Iris pigment epithelial cell (primary cell): ENCODE measurements at places on chromosomes 6 and 20.
A peak's percentile ranks its signal among the peaks of the same experiment; 100 is the strongest.

DNA sequence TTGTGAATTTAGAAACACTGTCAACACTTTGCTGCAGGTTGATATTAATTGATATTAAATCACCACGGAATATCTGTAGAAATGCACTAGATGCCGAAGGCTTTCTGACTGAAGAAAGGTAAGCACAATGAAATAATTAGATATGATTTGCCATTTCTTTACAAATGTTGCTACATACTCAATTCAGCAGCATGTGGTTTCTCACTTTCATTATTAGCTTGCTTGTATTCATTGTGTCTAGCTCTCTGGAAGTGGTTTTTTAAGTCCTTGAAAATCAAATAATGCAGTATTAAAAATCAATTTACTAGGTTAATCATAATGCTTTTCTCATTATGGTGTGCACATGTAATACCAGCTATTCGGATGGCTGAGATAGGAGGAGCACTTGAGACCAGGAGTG lies 231.3 kb upstream of the MARCKS start:
- no peak for DNase-seq

- no peak for DNase-seq
These were observed 91.0 kb downstream of the TMEM242 start for GRCh38 chr6:157232161-157232895.

- DNase-seq, result peak; percentile 45
These were observed 626.6 kb upstream of the CITED2 start for GRCh38 chr6:140001005-140001404.

DNA sequence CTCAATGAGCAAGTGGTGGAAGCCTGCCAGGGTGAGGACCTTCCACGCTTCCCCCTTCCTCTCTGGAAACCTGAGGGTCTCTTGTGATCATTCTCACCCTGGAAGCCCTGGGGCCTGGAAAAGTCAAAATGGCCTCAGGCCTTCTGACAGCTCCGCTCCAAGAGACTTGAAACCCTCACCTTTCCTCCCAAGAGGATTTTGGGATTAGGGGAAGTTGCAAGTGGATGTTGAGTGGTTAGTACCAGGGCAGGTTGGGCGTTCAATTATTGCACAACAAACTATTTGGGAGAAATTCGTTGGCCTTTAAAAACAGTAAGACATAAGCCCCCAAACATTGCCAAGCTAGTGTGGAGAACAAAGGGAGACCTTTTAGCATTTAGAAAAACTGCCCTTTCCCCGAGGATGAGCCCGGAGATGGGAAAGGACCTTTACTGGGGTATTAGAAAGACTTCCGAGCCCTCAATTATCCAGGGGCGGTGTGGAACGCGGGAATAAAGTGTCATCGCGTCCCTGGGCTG lies 4.7 kb downstream of the NKX2-2 start:
- no peak for DNase-seq

- DNase-seq, result peak; percentile 45
These were observed 1.6 kb downstream of the TOX2 start for GRCh38 chr20:43916073-43916880.

DNA sequence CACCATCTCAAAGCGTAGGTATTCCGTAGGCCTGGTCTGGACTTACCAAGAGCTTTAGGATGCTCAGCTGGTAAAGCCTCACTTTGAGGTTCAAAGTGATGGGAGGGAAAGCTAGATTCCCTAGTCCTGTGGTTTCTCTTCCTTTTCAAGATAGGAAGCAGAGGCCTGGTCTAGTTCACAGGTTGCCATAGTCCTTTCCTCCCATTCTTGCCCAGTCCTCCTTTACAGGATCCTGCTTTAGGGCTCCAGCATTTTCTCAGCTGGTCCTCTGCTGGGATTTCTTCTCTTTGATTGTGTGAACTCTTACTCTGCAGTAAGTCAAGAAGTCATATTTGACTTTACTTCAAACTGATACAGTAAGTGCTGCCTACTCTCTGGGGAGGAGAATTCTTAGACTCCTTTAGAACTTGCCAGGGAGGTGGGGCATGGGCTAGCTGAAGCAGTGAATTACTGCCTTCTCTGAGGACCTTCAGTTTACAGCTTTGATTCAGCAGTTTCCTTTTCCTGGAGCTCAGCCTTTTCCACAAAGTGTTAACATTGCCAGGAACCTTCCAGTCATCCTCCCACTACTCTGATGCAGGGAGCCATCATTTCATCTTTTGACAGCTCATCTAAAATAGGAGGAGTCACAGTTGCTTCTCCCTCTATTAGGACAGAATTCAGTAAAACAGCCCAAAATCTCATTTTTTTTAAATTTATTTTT lies 42.8 kb upstream of the PLCG1 start:
- DNase-seq, result peak; percentile 22

GRCh38 chr6:107691062-107691751 lies 132.9 kb downstream of the SCML4 start:
- DNase-seq, result peak; percentile 59

DNA sequence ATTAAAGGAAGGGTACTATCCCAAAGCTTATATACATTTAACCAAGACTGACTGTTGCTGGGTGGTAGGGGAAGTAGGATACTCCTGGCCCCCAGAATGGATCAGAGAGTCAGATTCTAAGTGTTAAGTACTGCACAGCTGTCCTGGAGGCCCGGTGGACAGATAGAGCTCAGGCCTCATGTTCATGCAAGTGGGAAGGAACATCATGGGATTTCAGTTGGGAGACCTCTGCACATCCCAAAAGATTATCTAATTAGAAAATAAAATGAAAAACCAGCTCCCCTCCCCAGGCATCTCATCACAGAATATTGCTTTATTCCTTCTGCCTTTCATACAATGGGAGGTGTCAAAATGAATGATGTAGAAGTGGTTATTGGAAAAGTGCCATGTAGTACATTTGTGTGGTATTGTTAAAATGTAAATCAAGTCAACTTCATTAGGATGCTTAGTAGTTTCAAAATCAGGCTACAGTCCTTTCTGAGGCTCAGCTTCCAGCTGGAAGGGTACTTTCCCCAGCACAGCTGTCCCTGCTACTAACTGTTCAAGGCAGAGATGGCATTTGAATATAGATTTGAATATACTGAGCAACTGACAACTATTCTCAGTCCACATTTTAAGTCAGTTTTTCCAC lies 82.9 kb downstream of the SLC35B3 start:
- no peak for DNase-seq

DNA sequence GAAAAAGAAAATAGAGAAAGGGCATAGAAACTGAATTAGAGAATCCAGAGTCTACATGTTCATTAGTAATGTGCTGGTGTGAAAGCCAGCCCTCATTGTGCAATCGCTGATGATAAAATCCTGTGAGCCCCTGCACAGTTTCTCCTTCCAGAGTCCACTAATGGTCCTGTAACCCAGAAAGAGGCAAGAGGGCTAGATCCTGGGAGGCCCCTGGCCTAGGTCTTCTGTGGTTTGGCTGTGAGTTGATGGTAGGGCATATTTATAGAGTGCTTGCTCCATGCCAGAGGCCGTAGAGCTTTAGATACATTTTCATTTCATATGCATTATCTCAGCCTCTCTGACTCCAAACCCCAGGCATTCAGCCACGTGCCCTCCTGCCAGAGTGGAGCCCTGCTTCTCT lies 94.9 kb upstream of the MTHFD1L start:
- peak; percentile 9 for DNase-seq

DNA sequence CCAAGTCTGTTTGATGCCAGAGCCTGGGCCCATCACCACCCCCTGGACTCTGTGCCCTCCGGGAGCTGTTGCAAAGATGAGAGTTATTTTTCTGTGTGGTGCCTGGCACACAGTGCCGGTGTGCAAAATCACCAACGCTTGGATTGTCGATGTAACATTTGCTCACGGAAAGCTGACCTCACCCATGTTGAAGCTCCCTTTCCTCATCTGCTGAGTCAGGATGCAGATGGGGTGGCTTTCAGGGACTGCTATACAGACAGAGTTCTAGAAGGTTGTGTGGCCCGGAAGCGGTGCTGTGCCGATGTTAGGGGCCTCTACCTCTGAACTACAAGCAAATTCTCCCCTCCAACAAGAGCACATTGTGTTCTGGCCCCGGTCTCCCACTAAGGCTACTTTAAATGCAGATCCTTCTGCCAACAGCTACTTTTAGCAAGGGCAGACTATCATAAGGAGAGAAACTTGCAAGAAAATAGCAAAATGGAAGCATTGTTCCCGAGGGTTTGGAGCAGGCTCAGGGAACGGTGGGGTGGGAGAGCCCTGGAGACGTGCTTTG lies 34.0 kb downstream of the EYA2 start:
- peak; percentile 49 for DNase-seq

GRCh38 chr20:20743511-20744169 lies 31.2 kb upstream of the RALGAPA2 start:
- DNase-seq, result no peak

DNA sequence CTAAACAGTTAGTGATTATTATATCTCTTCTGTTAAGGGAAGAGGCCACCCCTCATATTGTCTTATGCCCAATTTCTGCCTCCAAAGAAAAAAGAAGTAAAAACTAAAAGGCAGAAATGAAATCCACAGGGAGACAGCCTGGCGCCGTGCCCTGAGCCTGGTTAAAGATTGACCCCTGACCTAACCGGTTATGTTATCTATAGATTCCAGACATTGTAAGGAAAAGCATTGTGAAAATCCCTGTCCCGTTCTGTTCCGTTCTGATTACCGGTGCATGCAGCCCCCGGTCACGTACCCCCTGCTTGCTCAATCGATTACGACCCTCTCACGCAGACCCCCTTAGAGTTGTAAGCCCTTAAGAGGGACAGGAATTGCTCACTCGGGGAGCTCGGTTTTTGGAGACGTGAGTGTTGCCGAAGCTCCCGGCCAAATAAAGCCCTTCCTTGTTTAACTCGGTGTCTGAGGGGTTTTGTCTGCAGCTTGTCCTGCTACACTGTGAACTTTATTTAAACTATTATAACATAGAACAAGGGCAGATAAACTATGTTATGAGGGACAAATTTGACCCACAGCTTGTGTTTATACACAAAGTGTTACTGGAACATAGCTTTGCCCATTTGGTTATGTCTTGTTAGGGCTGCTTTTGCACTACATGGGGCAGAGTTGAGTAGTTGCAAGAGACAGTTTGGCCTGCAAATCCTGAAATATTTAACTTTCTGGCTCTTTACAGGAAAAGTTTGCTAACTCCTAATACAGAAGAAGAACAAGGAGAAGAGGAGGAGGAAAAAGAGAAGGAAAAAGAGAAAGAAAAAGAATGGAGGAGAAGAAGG lies 49.6 kb downstream of the CD24 start:
- DNase-seq, result no peak

GRCh38 chr20:50356525-50356885 lies 153.7 kb upstream of the PTPN1 start:
- DNase-seq, result no peak

DNA sequence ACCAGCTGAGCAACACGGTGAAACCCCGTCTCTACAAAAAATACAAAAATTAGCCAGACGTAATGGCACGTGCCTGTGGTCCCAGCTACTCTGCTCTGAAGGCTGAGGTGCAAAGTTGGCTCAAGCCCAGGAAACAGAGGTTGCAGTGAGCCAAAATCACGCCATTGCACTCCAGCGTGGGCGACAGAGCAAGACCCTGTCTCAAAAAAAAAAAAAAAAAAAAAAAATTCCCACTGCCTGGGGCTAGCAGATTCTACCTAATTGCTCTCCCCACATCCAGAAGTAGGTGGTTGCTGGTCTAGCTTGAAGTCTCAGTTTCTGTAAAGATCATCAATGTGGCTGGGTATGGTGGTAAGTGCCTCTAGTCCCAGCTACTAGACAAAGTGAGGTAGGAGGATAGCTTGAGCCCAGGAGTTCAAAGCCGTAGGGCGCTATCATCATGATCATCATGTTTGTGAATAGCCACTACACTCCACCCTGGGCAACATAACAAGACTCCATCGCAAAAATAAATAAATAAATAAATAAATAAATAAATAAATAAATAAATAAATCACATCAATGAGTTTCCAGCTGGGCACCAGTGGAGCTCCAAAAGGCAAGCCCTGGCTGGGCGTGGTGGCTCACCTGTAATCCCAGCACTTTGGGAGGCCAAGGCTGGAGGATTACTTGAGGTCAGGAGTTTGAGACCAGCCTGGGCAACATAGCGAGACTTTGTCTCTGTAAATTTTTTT lies 6.3 kb upstream of the AP5S1 start:
- no peak for DNase-seq

DNA sequence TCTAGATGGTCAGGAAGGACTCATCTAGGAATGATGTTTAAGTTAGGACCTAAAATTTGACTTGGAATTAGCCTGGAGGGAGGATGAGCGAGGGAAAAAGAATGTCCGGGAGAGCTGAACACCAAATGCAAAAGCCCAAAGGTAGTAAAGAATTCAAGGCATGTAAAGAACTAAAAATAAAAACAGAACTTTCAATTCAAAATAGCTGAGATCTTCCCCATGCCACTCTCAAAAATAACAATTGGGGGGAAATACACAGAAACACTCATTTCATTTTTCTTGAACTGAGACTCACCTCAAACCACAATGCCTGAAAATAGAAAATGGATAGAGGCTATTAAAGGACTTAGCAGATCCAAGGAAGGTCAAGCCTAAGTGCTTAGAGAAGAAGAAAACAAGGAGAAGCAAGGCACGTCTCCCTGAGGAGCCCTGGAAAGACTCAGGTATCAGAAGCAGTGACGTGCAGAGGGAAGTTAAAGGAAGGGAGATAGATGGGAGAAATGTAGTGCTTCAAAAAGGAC lies 10.4 kb downstream of the PXT1 start:
- DNase-seq, result peak; percentile 31

DNA sequence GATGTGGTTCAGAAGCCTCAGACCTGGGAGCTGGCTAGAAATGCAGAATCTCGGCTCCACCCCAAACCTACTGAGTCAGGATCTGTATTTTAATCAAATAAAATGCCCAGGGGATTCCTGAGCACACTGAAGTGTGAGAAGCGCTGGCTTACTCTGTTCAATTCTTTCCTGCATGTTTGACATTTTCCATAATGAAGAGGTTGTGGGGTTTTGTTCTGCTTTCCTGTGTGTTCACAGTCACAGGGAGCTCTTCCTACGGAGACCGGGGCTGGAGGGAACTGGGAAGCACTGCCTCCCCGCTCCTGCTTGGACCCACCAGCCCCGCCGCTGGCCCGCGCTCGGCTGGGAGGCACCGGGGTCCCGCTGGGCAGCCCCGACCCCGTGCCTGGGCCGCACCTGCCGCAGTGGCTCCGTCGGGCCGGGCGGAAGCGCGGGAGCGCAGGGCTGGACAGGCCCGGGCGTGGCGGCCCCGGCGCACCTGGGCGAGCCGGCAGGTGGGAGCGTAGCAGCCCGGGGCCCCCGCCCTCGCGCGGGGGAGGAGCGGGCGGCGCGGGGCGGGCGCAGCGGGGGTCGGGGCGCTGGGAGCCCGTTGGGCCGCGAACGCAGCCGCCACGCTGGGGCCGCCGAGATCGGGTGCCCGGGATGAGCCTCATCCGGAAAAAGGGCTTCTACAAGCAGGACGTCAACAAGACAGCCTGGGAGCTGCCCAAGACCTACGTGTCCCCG lies at the start of gene MAPK13:
MAPK13 (plus strand) TSS at position 573 of the 726 bp plus-strand sequence; CDS start at position 643, 70 bp downstream.
- peak; percentile 62 for DNase-seq

- peak; percentile 88 for DNase-seq
These were observed 81.9 kb downstream of the FIG4 start for GRCh38 chr6:109772883-109773431.

- no peak for DNase-seq
These were observed 92.6 kb downstream of the PDE7B start for GRCh38 chr6:135944120-135944519.

GRCh38 chr6:7974565-7974937 lies 64.0 kb upstream of the TXNDC5 start:
- no peak for DNase-seq

GRCh38 chr6:13766201-13766634 lies 48.1 kb downstream of the MCUR1 start:
- DNase-seq, result peak; percentile 70
